SK-N-SH (cell line): ENCODE measurements at places on chromosomes 1 and 21.
A peak's percentile ranks its signal among the peaks of the same experiment; 100 is the strongest.

GRCh38 chr1:114756009-114756892 lies 1.5 kb downstream of the CSDE1 start:
- H3K27me3 ChIP-seq, result no peaks in the 10 kb centered on the region
- H3K4me3 ChIP-seq, result peak overlapping the region; percentile 78
- no peak for DNase-seq
- H3K4me1 ChIP-seq, result peaks cover 11% of the 10 kb centered on the region
- no peak overlapping the region; the same call in 1 of the 2 replicates for H3K27ac ChIP-seq
- H3K36me3 ChIP-seq, result peaks cover 9% of the 10 kb centered on the region

DNA sequence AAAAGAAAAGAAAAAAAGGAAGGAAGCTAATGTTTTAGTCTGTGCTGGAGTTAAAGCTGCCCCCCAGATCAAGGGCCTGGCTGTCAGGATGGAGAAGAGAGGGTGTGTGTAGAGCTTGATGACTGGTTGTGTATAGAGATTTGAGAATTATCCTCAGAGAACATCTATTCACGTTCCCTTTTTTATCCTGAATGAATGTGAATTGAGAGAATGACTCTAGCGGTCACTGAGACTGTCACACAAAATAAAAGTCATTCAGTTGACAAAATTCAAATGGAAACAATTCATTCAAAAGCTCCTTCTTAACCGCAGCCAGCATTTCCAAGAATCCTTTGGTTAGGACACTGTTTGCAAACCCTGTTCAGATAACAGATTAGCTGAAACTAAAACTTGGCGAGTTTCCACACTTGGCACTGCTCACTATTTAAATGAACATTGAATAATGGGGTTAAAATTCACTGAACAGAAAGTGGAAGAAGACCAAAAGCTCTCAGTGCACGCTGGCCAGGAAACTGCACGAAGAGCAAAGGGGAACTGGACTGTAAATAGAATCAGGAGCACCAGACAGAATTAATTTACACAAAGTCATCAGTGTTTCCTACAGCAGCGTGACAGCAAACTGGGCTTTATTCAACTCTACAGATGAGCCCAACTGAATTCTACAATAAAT lies 13.6 kb upstream of the FAM89A start:
- no peak overlapping the region for H3K27ac ChIP-seq
- DNase-seq, result no peak
- H3K27me3 ChIP-seq, result no peaks in the 10 kb centered on the region
- H3K4me3 ChIP-seq, result peak overlapping the region; percentile 3; the same call in 1 of the 2 replicates

DNA sequence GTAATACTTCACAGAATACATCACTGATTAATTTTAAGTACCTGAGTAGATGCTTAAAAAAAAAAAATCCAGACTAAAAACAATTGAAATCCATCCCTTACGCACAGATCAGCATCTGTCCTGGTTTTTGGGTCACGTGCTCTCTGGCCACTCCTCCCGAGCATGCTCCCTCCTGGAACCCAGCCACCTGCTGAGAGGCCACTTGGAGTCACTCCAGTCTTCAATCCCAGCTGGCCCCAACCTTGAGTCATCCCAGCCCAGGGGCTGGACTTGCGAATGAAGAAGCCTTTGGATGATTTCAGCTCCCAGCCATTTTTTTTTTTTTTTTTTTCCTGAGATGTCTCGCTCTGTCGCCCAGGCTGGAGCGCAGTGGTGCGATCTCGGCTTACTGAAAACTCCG lies 8.9 kb downstream of the MAP1LC3C start:
- peaks cover 4% of the 10 kb centered on the region; the same call in 1 of the 2 replicates for H3K4me1 ChIP-seq
- DNase-seq, result peak; percentile 66
- peak overlapping the region; percentile 14; the same call in 1 of the 2 replicates for H3K27ac ChIP-seq
- H3K4me3 ChIP-seq, result no peak overlapping the region
- H3K27me3 ChIP-seq, result no peaks in the 10 kb centered on the region

- DNase-seq, result no peak
- H3K4me3 ChIP-seq, result peak overlapping the region; percentile 56; the same call in 1 of the 2 replicates
Measured at GRCh38 chr21:34072145-34073031, 990 bp upstream of the MRPS6 start.

DNA sequence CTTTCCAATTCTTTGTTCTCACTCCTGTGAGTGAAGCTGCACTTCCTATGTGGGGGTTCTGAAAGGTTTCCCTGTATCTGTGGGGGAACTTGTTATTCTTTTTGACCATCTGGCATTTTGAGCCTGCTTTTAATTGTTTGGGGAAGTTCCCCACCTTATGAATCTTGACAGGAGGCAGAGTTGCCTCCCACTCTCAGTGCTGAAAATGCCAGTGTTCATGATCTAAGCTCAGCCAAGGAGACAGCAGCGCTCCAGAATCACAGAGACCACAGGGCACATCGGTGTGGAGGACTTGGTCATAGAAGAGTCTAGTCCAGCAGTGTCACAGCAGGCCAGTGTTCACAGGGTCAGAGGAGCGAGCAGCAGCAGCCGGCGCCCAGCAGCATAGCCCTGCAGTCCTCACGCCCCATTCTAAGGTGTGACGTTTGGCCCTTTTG lies 63.8 kb upstream of the PRDX6 start:
- H3K4me1 ChIP-seq, result 0 out of 2 replicates have a peak, but pooled peaks cover 9% of the 10 kb centered on the region
- H3K36me3 ChIP-seq, result peaks cover 2% of the 10 kb centered on the region; the same call in 1 of the 2 replicates
- no peaks in the 10 kb centered on the region for H3K27me3 ChIP-seq
- no peak overlapping the region for H3K4me3 ChIP-seq
- DNase-seq, result no peak

- H3K27ac ChIP-seq, result no peak overlapping the region
- no peak for DNase-seq
- no peak overlapping the region for H3K4me3 ChIP-seq
- no peaks in the 10 kb centered on the region for H3K4me1 ChIP-seq
- no peaks in the 10 kb centered on the region for H3K36me3 ChIP-seq
Measured at GRCh38 chr1:175043824-175044223, 20.6 kb upstream of the MRPS14 start.

- H3K4me3 ChIP-seq, result no peak overlapping the region
- no peak for DNase-seq
- no peaks in the 10 kb centered on the region for H3K27me3 ChIP-seq
- no peak overlapping the region for H3K27ac ChIP-seq
- no peaks in the 10 kb centered on the region for H3K36me3 ChIP-seq
Measured at GRCh38 chr1:229980009-229980408, 87.0 kb upstream of the GALNT2 start.

DNA sequence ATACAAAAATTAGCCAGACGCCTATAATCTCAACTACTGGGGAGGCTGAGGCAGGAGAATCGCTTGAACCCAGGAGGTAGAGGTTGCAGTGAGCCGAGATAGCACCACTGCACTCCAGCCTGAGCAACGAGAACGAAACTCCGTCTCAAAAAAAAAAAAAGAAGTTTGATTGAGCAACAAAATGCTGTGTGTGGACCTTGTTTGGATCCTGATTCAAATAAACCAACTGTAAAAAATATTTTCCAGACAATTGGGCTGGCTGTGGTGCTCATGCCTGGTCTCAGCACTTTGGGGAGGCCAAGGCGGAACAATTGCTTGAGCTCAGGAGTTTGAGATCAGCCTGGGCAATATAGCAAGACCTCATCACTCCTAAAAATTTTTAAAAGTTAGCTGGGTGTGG lies 16.8 kb downstream of the PTAFR start:
- no peaks in the 10 kb centered on the region; the same call in 1 of the 2 replicates for H3K4me1 ChIP-seq
- no peaks in the 10 kb centered on the region for H3K36me3 ChIP-seq
- H3K27ac ChIP-seq, result no peak overlapping the region
- no peak for DNase-seq

- H3K36me3 ChIP-seq, result peaks cover 29% of the 10 kb centered on the region
- H3K27me3 ChIP-seq, result no peaks in the 10 kb centered on the region
- H3K4me3 ChIP-seq, result peak overlapping the region; percentile 83
- H3K27ac ChIP-seq, result peak overlapping the region; percentile 100; the same call in 1 of the 2 replicates
- peaks cover 46% of the 10 kb centered on the region for H3K4me1 ChIP-seq
Measured at GRCh38 chr1:234609691-234610042, 311 bp downstream of the IRF2BP2 start.

DNA sequence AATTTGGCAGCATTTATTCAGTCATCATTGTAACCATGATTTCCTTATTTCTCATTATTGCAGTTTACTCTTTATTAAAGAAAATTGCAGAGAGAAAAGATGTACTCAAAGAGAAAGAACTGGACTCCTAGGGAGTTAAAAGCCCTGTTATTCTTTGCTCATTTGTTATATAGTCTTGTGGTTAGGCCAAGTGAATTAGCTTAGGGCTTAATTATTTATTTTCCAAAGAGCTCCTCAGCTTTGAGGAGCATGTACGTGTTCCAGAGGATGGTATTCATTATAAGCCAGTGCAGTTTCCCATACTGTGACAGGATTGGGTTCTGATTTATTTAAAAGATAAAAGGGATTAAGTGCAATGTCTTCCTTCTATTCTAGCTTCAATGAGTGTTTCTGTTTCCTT lies 86.4 kb downstream of the GPR161 start:
- peaks cover 44% of the 10 kb centered on the region for H3K36me3 ChIP-seq
- H3K4me1 ChIP-seq, result no peaks in the 10 kb centered on the region; the same call in 1 of the 2 replicates
- DNase-seq, result no peak
- no peak overlapping the region for H3K27ac ChIP-seq

GRCh38 chr1:60745484-60745883 lies 336.9 kb upstream of the NFIA start:
- no peak overlapping the region for H3K4me3 ChIP-seq
- no peak overlapping the region for H3K27ac ChIP-seq
- DNase-seq, result peak; percentile 42
- H3K36me3 ChIP-seq, result no peaks in the 10 kb centered on the region
- no peaks in the 10 kb centered on the region for H3K27me3 ChIP-seq

DNA sequence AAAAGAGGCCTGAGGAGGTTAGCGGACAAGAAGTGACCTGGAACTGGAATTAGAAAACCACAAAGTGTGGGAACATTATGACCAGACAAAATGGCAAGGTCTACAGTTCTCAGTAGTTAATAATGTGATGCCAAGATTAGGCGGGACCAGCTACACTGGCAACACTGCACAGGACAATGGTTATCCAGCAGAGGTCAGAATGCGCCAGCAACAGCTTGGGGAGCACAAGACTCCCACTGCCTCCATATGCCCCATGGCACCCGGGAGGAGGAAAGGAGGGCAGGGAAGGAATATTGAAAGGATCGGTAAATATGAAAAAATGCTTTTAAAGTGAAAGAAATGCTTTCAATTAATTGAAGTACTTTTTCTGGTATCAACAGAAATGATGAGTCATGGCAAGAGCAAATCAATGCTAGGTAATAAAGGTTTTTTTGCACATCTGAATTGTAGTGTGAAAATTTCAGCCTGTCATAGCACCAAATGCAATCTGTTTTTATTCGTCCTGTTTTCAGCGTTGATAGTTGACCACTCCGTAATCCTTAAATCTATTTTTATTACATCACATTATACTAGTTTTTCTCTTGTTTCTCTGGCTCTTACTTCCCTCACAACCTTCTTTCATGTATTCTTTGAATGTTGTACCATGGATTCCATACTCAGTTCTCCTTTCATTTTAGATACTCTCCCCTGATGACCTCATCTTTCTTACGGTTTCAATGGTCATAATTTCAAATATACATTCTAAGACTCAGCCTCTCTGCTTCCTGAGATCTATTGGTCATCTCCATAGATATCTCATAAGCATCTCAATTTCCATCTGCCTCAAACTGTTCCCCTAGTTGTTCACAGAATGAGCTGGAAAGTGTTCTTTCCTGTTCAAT lies 30.7 kb downstream of the VCAM1 start:
- DNase-seq, result no peak
- H3K4me3 ChIP-seq, result no peak overlapping the region
- no peaks in the 10 kb centered on the region for H3K36me3 ChIP-seq
- H3K4me1 ChIP-seq, result no peaks in the 10 kb centered on the region

GRCh38 chr1:166601650-166602278 lies 237.5 kb upstream of the POGK start:
- no peaks in the 10 kb centered on the region for H3K27me3 ChIP-seq
- DNase-seq, result no peak
- H3K27ac ChIP-seq, result no peak overlapping the region

GRCh38 chr1:47708658-47709018 lies 270.8 kb downstream of the FOXD2 start:
- no peak overlapping the region for H3K27ac ChIP-seq
- peaks cover 23% of the 10 kb centered on the region; the same call in 1 of the 2 replicates for H3K4me1 ChIP-seq
- DNase-seq, result peak; percentile 52
- H3K4me3 ChIP-seq, result no peak overlapping the region
- H3K36me3 ChIP-seq, result no peaks in the 10 kb centered on the region

- H3K36me3 ChIP-seq, result no peaks in the 10 kb centered on the region
- H3K27me3 ChIP-seq, result peaks cover 5% of the 10 kb centered on the region; the same call in 1 of the 2 replicates
- H3K4me3 ChIP-seq, result no peak overlapping the region
- no peaks in the 10 kb centered on the region for H3K4me1 ChIP-seq
- no peak for DNase-seq
Measured at GRCh38 chr1:110890474-110891196, 17.7 kb downstream of the CD53 start.

DNA sequence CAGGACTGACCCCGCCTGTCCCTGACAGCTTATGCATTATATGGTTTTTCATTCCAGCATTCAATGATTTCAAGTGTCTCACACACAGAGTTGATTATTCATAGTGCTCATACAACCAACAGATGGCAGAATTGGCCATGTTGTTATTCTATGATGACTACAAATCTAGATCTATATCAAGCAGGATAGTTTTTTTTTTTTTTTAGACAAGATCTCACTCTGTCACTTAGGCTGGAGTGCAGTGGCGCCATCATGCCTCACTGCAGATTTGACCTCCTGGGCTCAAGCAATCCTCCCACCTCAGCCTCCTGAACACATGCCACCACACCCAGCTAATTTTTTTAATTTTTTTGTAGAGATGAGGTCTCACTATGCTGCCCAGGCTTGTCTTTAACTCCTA lies 40.1 kb upstream of the LRRC8D start:
- H3K4me1 ChIP-seq, result no peaks in the 10 kb centered on the region; the same call in 1 of the 2 replicates
- no peaks in the 10 kb centered on the region for H3K27me3 ChIP-seq
- peak; percentile 31 for DNase-seq
- no peak overlapping the region for H3K27ac ChIP-seq
- no peak overlapping the region for H3K4me3 ChIP-seq

GRCh38 chr1:30085811-30086770 lies 637.3 kb downstream of the MATN1 start:
- H3K4me1 ChIP-seq, result peaks cover 35% of the 10 kb centered on the region
- peak overlapping the region; percentile 31; the same call in 1 of the 2 replicates for H3K27ac ChIP-seq
- H3K4me3 ChIP-seq, result peak overlapping the region; percentile 39

- DNase-seq, result no peak
- H3K27me3 ChIP-seq, result no peaks in the 10 kb centered on the region
- H3K4me1 ChIP-seq, result no peaks in the 10 kb centered on the region
Measured at GRCh38 chr21:39630191-39630591, 17.5 kb downstream of the B3GALT5 start.

DNA sequence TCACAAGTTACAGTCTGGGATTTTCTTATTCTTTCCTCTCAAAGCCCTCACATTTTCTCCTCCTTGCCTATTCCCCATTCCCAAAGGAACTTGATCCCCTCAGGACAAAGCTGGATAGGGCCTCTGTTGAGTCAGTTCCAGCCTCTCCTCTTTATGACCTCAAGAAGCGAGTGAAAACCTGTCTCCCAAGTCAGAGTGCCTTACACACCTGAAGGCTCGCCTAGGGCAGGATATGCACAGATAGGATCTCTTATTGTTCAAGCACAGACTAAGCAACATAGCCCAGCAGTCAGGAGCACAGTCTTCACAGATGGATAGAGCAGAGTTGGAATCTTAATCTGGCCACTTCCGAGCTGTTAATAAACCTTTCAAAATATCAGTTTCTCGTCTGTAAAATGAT lies 60.8 kb upstream of the PRRC2C start:
- H3K4me3 ChIP-seq, result no peak overlapping the region
- 0 out of 2 replicates have a peak, but pooled peaks cover 4% of the 10 kb centered on the region for H3K4me1 ChIP-seq
- no peak for DNase-seq
- H3K27me3 ChIP-seq, result no peaks in the 10 kb centered on the region
